ENCODE measurements at places on chromosomes 12 and 14.
A peak's percentile ranks its signal among the peaks of the same experiment; 100 is the strongest.

GRCh38 chr14:99518441-99519346 lies 37.5 kb downstream of the CCNK start:
- peak; percentile 89 for DNase-seq

DNA sequence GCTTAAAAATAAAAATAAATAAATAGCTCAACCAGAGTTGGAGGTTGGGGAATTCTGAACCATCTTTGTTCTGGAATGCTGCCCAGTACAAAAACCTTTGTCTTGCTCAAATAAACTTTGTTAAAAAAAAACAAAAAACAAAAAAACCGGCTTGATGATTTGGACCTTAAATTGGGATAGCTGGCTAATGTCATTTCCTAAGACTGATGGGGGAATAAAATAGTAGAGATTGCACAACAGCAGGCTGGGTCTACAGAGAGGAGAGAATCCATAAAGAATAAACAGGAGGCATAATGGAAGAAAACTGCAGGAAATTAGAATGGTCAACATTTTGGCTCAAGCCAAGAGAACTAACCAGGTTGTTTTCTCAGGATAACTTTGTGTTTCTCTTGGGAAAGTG lies 370.9 kb downstream of the AEBP2 start:
- no peak for DNase-seq

DNA sequence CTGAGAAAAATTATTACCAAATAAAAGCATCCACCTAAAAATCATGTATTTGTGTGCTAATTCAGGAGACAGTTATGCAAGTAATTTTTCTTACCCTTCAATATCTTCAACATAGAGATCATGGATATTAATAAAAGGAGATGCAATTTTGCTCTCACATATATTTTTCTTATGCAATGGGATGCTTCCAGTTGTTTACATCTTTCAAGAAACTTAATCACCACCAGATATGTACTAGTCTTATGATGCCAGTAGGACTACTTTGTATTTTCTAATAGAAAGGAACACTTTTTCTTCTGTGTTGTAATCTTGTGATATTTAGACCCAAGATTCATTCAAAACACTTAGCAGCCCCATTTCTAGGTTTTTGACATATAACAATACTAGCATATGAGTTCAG lies 107.6 kb downstream of the NAV3 start:
- DNase-seq, result no peak

GRCh38 chr12:104319918-104320626 lies 16.5 kb downstream of the EID3 start:
- no peak for DNase-seq

All from Peyer's patch (tissue), 4 donors.